ENCODE measurements at places on chromosomes 2 and 18. TPM values are rescaled to one million over a fixed set of nuclear protein-coding genes. Genes with fewer than 3 reads are reported as not detected.

- DNase-seq, result no peak
Measured at GRCh38 chr2:41084321-41084720, 632.4 kb upstream of the SLC8A1 start.

DNA sequence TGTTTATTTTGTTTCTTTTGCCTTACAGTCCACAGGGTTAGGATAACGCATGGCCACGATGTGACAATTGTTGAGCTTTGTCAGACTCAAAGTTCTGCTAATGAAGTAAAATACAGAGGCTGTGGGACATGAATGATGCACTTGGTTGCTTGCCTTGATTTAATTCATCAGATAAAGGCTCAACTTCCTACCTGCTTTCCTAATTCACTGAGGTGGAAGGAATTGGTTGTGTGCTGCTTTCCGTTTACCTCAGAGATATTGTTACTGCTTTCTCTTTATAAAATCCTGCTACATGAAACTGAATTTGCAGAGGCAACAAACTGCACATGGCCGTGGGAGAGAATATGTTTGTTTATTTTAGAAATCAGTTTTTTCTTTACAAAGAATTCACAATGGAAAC lies 6.6 kb downstream of the RIT2 start:
- DNase-seq, result no peak

GRCh38 chr18:50401888-50402287 lies 27.0 kb downstream of the SKA1 start:
- no peak for DNase-seq

The TUBA3D gene
- 0.57 TPM for polyA plus RNA-seq

The MYL1 gene
- polyA plus RNA-seq, result not detected

The LGALSL gene
- polyA plus RNA-seq, result 40.5 TPM

The IGFBP5 gene
- 376 TPM for polyA plus RNA-seq

DNA sequence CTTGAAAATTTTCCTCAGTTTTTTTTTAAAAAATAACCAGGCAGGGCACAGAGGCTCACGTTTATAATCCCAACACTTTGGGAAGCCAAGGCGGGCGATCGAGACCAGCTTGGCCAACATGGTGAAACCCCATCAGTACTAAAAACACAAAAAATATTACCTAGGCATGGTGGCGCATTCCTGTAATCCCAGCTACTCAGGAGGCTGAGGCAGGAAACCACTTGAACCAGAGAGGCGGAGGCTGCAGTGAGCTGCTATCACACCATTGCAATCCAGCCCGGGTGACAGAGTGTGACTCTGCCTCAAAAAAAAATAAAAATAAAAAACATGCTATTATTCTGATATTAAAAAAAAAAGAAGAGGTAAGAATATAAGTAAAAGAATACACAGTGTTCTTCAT lies 191.0 kb downstream of the ZEB2 start:
- DNase-seq, result no peak

The GNAL gene
- 3.9 TPM for polyA plus RNA-seq

- DNase-seq, result no peak
Measured at GRCh38 chr2:118716102-118716501, 131.3 kb downstream of the EN1 start.

All from right renal cortex interstitium (tissue), 3 donors.